ENCODE measurements at places on chromosomes 3 and 15.

DNA sequence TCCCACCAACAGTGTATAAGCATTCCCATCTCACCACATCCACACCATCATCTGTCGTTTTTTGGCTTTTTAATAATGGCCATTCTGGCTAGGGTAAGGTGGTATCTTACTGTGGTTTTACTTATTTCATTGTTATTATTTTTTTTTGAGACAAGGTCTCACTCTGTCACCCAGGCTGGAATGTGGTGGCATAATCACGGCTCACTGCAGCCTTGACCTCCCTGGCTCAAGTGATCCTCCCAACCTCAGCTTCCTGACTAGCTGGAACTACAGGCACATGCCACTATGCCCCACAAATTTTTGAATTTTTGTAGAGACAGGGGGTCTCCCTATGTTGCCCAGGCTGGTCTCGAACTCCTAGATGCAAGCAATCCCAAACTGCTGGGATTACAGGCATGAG lies 11.0 kb upstream of the CSRNP1 start:
- no peak for DNase-seq

DNA sequence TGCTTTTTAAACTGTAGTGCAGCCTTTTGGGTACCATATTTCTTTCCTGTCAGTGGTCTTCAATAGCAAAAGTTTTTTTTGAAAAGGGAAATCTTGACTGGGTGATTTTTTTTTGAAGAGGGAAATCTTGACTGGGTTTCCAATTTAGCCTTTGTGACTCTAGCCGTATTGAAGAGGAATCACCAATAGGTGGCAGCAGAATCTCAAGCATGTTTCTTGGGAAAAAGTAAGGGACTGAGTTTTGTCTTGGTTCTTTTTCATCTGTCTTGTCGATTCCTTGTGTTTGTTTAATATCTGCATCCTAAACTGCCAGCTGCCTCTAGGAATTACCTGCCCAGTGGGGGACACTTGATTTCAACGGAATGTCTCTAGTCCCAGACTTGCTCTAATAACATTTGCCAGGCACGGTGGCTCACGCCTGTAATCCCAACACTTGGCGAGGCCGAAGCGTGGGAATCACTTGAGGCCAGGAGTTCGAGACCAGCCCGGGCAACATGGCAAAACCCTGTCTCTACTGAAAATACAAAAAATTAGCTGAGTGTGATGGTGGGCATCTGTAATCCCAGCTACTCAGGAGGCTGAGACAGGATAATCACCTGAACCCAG lies 89.2 kb downstream of the RBPMS2 start:
- no peak for DNase-seq

DNA sequence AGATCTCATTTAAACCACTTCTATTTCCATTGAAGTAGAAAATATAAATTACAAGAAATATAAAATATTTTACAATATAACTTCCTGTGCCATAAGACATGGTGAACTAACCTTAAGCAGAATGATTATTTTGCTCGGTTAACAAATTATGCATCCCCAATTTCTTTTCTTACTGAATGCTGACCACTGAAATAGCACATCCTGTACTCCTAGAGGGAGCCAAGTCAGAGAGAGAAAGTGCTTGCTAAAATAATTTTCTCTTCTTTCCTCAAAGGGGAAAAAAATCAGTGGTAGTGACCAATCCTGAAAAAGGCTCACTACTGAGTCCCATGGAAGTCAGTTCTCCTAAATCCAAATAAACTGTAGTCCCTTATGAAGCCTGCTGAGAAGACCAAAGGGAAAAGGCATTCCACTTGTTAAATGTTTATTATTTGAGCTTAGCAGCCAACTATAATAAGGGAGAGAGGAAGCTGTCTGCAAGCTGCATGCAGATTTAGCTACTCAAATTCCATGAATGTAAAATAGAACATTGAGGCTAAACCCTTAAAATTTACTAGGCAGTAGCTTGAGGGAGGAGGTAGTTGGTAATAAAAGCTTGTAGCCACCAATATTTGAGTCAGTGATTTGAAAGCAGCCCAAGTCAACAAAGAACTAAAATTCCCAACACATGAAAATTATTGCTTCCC lies 33.1 kb downstream of the CEP152 start:
- no peak for DNase-seq

- no peak for DNase-seq
Observed at GRCh38 chr3:124277144-124277890, 285.4 kb upstream of the ROPN1 start.

DNA sequence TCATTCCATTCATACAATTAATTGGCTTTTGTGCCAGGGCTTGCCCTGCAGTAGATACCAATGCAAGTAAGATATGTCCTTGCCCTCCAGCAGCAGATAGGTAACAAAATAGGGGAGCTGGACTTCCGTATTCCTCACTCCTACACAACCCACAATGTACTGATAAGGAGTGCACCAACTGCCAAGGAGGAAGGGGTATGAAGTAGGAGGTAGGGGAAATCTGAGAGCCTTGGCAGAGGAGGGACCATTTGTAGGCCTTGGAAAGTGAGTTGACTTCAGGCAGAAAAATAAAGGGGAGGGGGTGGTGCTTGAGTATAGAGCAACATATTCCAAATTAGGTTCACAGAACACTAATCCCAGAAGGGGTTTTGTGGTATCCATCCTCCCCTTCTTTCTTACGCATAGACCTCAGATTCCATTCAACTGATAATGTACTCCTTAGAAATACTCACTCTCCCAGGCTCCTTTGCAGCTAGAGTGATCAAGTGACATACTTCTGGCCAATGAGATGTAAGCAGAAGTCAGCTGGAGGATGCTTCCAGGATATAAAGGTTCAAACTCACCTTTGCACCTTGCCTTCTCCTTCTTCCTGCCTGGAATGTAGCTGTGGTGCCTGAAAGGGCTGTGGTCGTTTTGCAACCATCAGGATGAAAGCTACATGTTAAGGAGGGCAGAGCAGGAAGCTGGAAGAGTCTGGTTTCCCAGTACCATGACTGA lies 127.1 kb upstream of the SMAD3 start:
- DNase-seq = no peak

GRCh38 chr3:81545572-81545971 lies 215.9 kb downstream of the GBE1 start:
- no peak for DNase-seq

DNA sequence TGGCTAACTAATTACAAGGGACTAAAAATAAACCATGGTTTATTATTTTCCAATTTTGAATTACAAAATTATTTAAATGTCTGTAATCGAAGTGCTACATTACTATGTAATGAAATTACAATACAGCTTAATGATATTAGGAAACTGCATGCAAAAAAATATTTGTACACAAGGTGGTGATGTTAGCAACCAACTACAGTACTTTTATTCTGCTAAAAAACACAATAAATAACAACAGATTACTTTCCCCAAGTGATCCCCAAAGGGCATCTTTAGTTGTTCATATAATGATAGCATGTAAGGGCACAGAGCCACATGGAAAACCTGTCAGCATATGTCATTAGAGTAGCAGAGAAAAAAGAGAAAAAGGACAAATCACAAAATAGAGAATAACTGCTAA lies 147.5 kb upstream of the SOX2 start:
- DNase-seq = no peak

Measured in GM12892 (cell line).